ELR (cell line): ENCODE measurements at places on chromosomes 1 and 21.
A peak's percentile ranks its signal among the peaks of the same experiment; 100 is the strongest.

- DNase-seq = no peak
These were observed 5.9 kb downstream of the HMGN2 start for GRCh38 chr1:26478159-26478558.

GRCh38 chr1:51666478-51666877 lies 49.6 kb downstream of the OSBPL9 start:
- no peak for DNase-seq

- DNase-seq = peak; percentile 55
These were observed 15.9 kb downstream of the ATF6 start for GRCh38 chr1:161781995-161782394.

DNA sequence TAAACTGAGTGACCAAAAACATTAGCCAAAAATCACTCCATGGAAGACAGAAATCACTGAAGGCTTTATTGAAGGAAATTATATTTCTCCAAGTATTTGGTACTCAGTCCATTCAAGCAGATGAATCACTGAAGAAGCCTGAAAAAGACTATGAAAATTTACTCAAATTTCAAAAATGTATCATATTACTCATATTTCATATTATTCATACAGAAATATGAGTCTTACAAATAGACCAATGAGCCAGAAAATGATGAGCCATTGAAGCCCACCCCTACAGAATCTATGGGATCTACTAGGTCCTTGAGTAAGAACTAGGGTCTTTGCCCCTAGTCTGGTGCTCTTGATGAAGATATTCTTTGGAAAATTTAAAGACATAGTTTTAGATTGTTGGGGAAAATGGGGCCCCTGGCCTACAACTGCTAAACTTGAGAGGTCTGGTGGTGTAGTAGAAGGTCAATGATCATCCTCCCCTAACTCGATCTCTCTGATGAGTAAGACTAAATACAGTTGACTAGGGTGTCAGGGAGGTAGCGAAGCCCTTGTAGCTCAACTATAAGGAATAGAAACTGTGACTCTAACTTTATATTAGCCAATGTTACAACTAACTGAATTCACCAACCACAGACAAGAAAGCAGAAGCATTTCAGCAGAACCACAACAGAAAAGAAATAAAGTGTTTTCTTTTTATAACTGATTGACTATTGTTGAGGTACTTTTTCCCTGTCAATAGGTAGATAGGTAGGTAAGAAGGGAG lies 81.0 kb downstream of the NOTCH2 start:
- peak; percentile 58 for DNase-seq

GRCh38 chr1:23514111-23514679 lies 16.8 kb downstream of the E2F2 start:
- DNase-seq = no peak

DNA sequence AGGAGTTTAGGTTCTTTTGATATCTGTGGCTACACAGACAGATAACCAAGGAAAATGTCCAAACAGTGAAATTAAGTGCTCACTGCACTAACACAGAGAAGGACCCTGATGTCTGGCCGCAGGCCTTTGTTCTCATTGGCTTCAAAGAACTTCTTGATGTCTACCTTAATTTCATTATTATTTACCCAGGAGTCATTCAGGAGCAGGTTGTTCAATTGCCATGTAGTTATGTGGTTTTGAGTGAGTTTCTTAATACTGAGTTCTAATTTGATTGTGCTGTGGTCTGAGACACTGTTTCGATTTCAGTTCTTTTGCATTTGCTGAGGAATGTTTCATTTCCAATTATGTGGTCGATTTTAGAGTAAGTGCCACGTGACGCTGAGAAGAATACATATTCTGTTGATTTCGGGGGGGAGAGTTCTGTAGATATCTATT lies 15.2 kb upstream of the LGALS8 start:
- DNase-seq = no peak

DNA sequence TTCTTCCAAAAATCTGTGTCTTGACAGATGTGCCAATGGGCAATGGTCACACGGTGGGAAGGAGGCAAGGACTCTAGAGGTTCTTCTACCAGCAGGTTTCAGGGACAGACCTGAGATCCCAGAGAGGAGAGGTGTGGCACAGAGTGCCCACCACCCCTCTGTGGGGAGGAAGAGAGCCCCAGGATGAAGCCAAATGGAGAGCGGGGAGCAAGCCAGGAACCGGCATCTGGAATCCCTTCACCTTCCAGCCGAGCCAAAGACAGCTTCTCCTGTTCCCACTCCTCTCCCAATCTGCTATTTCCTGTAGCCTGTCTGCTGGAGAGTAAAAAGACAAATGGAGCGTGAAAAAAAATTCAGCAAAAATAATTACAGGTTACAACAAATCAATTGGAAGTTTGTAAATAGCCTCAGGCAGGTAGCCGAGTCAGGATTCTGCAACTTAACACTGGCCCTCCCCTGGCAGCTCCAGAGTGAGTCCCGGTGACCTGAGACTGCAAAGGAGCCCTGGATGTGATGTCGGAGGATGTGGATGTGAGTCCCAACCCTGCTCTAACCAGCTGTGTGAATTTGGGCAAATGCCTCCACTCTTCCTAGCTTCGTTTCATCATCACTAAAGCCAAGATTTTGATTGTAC lies 45.4 kb upstream of the LRRN2 start:
- DNase-seq = no peak

GRCh38 chr1:177315261-177315660 lies 144.5 kb downstream of the BRINP2 start:
- DNase-seq = no peak

DNA sequence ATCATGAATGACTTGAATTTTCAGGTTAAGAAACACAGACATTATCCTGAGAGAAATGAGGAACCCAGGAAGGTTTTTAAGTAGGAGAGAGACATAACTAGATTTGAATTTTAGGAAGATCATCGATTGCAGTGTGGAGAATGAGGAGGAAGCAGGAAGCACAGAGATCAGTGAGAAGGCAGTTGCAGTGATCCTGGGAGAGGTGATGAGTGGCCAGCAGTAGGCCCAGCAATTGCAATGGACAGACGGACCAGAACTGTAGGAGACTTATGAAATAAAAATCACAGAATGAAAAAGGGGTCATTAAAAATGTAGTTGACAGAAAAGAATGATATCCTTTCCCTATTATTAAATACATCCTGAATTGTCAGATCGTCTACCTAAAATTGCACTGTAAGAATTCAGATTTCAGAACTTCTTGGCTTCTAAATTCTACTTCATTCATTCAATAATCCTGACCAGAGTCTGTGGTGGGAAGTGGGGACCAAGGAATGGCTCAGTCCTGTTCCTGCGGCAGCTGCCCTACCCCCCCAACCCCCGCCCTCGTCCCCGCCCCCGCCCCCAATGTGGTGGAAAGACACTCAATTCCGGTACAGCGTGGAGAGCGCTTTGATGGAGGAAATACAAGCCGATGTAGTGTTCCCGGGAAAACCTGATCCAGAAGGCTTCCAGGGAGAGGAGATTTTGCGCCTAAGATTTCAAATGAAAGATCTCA lies 35.1 kb downstream of the SLC2A1 start:
- DNase-seq = no peak
